ENCODE measurements at places on chromosomes 7 and 10. TPM values are rescaled to one million over a fixed set of nuclear protein-coding genes. Genes with fewer than 3 reads are reported as not detected.

The AKR1C8 gene
- not detected for total RNA-seq

The PSD gene
- 0.24 TPM for total RNA-seq

The SPRN gene
- total RNA-seq, result 0.19 TPM

The RSPH10B gene
- total RNA-seq, result not detected

The HKDC1 gene
- total RNA-seq, result 0.09 TPM

The LRRD1 gene
- 0.19 TPM for total RNA-seq

The PRPS1L1 gene
- total RNA-seq, result not detected
